ENCODE measurements at places on chromosomes 3 and 15.

DNA sequence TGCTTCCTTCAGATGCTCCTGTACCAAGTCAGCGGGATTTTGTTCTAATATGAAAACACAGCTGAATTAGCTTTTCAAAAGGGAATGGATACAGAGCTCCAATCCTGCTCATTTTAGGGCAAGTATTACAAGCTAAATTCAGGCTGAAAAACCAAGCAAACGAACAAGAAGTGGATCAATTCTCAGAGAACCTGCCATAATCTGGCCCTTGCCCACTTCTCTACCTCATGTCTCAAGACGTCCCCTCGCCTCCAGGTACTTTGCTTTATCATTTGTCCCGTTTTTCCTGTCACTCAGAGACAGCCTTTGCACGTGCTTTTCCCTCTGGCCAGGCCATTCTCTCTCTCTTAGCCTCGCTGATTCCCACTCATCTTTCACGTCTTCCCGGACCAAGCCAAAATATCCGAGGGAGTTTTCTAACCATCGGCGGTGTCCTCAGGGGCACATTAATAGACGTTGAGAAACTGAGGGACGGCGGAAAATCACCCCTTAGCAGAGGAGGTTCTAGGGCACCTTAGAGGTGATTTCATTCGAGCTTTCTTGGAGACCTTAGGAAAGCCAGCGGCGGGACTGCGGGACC lies 654 bp downstream of the SUSD5 start:
- DNase-seq = no peak

DNA sequence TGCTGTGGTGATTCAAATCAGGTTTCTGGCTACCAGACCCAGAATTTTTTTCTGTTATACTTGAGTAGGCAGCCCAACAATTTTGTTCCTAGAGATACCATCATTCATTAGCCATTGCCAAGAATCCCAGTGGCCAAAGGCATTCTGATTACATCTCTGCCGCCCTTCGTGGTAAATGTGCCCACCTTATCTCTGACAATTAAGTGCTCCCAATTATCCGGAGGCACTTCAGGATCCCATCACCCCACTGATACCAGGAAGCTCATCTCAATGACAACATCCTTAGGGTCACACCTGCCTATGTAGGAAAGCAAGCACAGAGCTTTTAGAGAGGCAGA lies 43.2 kb upstream of the RPL35A start:
- DNase-seq = no peak

DNA sequence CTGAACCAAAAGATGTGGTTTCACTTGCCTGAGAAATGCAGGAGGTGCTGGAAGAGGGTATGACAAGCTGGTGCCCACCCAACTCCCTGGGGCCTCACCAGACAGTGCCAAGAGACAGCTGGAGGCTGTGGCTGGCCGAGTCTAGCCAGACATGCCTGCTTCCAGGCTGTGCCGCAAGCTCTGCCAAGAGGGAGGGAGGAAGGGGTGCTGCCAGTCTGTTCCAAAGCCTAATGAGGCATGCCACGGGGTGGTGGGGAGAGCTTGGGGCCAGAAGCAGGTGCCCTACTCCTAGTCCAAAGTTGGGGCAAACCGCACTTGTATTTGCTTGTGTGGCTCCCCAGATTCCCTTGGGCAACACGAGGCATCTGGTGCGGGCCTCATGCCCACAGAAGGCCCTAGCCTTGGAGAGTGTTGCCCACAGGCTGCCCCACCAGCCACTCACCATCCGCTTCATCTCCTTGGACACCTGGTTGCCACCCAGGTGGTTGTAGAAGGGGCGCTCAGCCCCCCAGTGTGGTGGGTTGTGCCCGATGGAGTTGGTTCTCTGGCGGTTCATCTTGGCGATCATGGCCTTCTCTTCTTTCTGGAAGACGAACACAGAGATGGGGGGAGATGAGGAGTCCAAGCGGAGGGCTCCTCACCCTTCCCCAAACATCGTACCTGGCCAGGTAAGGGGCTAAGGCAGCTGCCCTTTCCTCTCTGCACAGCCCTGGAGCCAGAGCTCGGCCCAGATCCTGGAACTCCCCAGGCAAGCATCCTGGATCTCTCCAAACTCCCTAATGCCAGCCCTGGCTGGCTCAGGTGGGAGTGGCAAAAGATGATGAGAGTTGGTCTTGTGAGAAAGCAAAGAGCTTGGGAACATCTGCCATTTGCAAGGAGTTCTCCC lies 123.4 kb downstream of the SEC22A start:
- DNase-seq = no peak

DNA sequence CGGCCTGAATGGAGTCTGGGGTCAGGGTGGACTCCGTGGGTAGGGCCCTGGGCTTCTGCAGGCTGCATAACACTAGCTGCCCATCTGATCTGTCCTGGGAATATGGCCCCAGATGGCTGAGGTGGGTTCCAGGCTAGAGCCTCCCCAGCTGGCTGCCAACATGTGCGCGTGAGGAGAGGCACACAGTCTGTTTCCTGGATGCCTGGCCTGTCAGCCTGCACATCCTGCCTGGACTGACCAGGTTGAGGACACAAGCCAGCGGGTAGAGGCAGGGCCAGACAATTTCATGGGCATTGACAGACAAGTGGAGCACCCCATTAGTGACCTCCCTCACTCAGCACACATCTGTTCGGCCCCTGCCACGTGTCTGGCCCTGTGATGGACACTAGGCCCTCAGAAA lies 29.8 kb upstream of the RPL29 start:
- DNase-seq = no peak

DNA sequence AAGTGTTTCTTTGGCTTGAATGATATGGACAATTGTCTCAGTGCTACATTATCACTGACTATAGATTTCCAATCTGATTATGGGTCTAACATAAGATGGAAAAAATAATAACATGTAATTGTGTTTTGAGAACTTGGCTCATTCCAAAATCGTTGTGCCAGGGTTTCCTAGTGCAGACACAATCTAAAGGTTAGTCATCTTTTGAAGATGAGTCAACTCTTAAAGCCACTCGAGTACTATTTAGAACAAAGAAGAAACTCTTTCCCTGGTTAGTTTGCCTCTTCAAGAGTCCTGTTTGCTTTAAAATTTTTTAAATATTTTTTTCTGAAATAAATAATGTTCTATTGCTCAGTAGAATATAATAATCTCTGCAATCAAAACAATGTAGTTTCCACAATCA lies 301.0 kb downstream of the CADM2 start:
- DNase-seq = no peak

DNA sequence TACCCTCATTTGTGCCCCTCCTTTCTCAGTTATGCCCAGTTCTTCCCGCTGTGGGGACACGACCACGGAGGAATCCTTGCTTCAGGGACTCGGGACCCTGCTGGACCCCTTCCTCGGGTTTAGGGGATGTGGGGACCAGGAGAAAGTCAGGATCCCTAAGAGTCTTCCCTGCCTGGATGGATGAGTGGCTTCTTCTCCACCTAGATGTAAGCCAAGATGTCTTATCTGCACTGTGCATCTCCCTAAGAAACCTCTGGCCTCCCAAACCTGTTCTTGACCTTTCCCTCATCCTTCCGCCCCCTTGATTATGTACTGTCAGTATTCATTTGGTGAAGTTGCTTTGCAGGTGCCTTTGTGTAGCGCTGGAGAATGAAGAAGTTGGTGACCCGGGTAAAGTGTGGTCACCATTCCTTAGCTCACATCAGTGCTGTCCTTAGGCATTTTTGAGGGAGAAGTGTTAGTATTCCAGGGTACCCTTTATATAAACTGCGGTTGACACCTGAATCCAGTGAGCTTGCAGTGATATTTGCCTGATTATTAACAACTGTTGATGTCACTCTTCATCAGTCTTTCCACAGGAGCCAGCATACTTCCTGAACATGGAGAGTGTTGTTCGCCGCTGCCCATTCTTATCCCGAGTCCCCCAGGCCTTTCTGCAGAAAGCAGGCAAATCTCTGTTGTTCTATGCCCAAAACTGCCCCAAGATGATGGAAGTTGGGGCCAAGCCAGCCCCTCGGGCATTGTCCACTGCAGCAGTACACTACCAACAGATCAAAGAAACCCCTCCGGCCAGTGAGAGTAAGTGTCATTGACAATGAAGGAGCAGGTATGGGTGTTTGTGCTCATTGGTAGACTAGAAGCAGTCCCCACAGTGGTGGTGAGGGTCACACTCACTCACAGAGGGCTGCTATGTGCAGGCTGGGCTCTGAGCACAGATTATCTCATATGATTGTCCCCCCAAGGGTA lies 966 bp downstream of the ALAS1 start:
- no peak for DNase-seq

GRCh38 chr3:162022911-162023310 lies 526.3 kb downstream of the OTOL1 start:
- DNase-seq = no peak

- DNase-seq = no peak
Measured at GRCh38 chr3:66494959-66495667, 5.7 kb downstream of the LRIG1 start.

DNA sequence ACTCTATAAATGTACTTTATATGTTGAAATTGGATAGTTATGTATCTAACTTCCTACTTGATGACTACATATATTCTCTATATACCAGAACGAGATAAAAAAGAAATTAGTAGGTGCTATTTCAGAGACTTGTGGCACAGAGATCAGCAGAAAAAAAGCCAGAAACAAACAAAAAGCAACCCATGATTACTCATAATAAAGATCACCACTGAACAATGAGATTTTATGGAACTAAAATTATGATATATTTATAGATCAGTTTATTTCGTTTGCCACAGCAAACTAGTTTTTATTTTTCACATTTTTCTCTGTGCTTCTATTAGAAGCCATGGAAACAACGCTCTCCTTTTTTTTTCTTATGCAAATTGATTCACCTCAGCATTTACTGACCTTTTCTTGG lies 15.1 kb upstream of the PROK2 start:
- no peak for DNase-seq

- no peak for DNase-seq
Measured at GRCh38 chr3:120212505-120212904, 72.5 kb downstream of the GPR156 start.

GRCh38 chr15:25092661-25093060 lies 137.9 kb downstream of the SNRPN start:
- DNase-seq = no peak

DNA sequence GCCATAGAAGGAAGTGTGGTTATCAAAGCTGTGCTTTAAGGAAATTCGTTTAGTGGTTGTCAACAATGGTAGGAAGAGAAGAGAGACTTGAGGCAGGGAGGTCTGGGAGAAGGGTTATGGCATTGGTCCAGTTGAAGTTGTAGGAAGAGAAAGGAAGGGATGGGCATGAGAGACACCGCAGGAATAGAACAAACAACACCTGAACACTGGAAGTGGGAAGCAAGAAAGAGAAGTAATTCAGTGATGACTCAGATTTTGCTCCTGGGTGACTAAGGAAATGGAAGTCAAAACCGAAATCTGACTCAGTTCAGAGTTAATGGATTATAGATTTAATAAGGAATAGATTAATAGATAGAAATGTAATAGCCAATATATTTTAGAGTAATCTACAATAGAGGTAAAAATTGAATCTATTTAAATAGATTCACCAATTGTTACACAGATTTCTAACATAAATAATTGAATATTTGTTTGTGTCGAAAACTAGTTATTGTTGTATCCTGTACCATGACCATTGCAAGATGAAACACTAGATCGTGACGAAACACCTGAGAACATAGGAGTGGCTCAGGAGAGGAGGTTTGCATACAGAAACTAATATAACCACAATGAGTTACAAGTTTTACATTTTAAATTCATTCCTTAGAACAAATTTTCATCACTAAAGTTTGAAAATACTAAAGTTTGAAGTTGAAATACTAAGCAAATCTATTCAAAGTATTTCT lies 36.0 kb downstream of the THBS1 start:
- no peak for DNase-seq

DNA sequence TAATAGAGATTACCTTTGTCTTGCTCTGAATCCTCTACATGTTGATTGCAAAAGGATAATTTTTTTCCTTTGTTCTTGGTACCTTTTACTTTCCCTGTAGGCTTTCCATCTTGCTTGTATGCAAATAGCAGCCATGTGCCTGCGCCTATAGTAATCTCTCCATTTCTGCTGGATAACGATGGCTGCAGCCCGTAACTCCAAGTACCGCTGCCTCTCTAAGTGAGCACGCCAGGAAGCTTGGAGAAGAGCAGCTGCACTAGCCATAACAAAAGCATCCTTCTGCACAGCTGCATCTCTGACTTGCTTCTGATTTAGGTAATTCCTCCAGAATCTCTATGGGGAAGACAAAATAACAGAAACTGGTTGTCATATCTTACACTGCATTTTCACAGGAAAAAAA lies 89.3 kb downstream of the NR2E3 start:
- no peak for DNase-seq

GRCh38 chr15:55928955-55929354 lies 64.5 kb downstream of the NEDD4 start:
- no peak for DNase-seq

- no peak for DNase-seq
Measured at GRCh38 chr3:151407928-151408327, 23.4 kb upstream of the P2RY12 start.

- DNase-seq = no peak
Measured at GRCh38 chr15:29978411-29979382, 104.1 kb upstream of the GOLGA8J start.

DNA sequence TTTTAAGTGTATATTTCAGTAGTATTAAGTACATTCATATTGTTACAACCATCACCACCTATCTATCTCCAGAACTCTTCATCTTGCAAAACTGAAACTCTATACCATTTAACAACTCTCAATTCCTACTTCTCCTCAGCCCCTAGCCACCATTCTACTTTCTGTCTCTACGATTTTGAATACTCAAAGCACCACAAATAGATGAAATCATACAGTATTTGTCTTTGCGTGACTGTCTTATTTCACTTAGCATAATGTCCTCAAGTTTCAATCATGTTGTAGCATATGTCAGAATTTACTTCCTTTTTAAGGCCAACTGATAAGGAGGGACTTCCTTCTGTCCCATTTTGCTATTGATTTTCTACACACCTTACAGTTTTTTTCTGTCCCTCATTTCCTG lies 593.3 kb downstream of the FHIT start:
- no peak for DNase-seq

DNA sequence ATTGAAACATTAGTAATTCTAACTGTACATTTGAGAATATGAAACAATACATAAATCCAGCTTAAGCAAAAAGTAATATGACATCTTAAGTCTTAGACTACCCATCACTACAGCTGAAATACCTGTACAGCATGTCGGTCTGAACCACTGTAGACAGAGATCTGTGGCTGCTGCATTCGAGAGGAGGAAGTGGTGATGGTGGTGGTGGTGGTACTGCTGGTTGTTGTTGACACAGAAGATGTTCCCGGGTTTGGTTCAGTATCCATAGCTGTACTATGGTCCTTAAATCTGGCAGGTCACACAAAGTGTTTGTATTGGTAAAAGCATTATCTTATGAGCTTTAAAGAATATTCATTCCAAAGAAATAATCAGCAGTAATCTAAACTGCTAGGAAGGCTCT lies 2.9 kb downstream of the PHC3 start:
- DNase-seq = no peak

DNA sequence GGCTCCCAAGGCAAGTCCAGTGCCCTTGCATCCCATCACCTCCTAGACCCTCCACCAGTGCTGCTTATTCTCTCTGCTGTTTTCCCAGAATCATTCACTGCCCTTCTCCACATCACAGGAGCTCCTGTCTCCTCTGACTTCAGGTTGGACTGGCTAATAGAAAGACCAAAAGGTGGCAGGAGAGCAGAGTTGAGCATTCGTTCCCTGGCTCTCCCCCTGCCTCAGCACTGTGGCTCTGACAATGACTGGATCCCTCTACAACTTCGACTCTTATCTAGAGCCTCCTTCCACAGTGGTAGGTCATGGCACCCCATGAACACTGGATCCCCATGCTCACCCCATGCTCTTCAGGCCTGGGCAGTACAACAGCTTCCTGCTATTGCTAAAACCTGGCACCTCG lies 243.6 kb downstream of the LRRN1 start:
- no peak for DNase-seq

- DNase-seq = no peak
Measured at GRCh38 chr3:66237552-66237951, 16.8 kb downstream of the SLC25A26 start.
